ENCODE measurements at places on chromosomes 7 and 10.

DNA sequence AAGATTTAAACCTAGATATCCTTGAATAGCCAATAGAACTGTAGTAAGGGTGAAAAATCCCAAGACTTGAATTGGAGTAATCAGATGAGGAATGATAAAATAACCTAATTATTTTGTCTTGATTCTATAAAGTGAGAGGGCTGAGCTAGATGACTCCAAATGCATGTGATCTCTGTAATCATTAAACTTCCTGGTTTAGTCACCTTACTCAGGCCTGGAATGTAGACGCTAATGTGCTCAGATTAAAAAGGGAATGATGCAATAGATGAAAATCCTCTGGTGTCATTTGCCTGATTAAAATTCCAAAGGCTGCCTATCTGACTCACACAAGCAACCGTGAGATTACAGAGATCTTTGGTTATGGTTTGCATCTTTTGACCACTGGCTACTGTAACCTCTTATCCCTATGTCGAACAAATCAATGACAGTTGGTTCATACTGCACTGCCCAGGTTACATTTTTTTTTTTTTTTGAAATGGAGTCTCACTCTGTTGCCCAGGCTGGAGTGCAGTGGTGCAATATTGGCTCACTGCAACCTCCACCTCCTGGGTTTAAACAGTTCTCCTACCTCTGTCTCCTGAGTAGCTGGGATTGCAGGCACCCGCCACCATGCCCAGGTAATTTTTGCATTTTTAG, 2.9 kb upstream of the HKDC1 start:
- no peak for DNase-seq

DNA sequence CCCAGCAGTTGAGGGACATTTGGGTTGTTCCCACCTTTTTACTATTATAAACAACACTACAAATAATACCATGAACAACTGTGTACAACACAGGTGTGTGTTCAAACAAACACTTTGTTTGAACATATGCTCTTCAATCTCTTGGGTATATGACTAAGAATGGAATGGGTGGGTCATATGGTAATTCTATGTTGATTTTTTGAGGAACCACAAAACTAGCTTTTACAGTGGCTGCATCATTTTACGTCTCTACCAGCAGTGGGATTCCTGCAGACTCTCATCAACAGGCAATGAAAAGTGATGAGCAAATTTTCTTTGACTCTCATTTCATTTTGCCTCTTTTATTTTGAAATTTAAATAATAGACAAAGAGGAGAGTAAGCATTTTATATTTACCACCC, 116.9 kb upstream of the KLF14 start:
- no peak for DNase-seq

- DNase-seq = no peak
Measured at GRCh38 chr10:16867556-16867955, 50.3 kb upstream of the RSU1 start.

DNA sequence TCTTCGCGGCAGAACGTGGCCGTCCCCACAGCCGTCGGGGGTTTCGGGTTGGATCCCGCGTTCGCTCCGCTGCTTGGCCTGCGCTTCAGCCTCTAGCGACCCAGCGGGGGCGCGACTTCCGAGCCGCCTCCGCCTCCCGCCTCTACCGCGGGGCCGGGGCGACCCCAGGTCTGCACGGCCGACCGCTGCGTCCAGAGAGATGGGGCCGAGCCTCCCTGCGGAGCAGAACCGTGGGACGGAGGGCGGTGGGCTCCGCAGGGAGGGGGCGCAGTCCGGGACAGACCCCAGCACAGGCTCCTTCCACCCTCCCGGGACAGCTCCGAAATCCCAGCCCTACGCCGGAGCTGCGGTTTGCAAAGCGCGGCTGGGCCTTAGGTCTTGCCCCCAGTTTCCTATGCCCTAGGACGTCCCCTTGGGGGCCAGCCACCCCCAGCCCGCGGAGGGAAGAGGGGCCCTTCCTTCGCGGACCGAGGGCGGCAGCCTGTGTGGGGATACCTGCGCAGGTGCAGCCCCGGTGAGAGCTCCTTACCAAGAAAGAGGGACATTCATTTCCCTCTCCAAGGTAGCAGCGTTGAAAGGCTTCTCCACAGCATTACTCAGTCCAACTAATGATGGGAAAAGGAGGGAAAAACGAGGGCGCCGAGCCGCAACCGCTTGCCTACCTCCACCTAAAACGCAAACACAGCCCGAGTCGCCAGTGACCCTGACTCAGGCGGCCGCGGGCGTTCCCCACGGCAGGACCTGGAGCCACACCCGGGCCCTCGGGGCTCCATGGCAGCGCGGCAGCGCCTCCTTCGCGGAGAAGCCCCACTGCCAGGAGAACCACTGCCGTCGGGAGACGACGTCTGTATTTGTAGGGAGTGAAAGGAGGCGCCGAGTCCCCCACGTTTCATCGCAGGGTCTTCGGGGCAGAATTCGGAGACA, 115.7 kb downstream of the BMS1 start:
- no peak for DNase-seq

- DNase-seq = no peak
Measured at GRCh38 chr7:22452142-22452959, 47.6 kb downstream of the STEAP1B start.
